ENCODE measurements at places on chromosomes 6 and 20.

DNA sequence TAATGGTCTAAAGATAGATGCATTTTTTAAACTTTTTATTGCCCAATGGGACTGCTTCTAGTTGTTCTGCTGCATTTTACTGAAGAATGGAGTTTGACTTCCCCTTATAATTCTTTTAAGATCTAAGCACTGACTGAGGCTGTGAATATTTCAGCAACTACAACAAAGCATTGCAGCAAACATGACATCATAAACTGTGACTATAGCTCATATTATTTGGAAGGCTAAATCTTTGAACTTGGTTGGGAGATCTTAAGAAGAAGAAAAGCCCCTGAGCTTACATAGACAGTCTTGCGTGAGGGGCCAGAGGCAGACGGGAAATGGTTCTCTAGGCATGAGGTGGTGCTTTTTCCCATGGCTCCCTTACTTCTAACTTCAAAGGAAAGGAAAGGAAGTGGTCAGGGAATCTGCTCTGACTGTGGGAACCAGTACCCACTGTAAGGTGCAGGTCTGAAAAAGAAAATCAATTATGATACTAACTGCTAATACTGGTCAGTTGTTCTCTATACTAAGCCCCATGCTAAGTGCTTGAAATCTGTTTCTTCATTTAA lies 14.8 kb downstream of the HEY2 start:
- no peak for DNase-seq

DNA sequence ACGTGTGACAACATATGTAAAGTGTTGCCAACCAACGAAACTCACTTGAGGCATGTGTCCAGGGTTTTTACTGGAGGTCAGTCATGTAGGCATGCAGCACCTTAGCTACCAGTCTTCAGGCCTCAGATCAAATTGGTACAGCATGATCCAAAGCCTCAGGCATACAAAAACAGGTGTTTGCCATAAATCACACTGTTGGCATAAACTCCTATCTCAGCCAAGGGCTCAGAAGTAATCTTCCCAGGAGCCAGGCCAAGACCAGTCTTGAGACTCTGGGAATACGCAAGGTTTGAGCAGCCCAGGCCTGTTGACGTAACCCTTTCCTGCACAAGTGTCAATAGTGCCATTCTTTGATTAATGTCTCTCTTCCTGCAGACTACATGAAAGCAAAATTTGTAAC lies 163.5 kb downstream of the PRL start:
- DNase-seq, result no peak

DNA sequence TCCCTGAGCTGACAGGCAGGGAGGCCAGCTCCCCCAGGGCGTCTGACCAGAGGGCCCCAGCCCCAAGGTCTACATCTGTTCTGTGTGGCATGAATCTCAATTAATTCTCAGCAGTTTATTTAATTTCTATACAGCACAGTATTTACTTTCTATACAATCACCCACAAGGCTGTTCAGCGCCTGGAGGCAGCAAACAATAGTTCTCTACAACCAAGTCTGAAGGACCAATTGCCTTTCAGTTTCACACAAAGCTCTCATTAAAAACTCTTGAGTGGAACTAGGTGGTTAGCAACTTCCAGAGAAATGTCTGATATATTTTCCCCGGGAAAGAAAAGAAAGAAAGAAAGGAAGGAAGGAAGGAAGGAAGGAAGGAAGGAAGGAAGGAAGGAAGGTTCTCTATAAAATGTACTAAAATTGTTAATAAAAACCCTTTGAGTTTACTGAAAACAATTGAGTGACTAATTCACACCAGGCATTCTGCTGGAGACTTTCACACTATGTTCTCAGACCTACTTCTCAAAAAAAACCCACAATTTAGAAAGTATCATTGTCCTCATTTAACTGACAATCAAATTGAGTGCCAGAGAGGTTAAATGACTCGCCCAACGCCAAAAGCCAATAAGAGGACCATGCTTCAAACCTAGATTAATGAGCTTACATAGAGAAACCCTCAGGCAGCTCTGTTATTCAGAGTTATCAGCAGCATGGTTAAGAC lies 62.5 kb downstream of the METTL24 start:
- DNase-seq, result no peak

DNA sequence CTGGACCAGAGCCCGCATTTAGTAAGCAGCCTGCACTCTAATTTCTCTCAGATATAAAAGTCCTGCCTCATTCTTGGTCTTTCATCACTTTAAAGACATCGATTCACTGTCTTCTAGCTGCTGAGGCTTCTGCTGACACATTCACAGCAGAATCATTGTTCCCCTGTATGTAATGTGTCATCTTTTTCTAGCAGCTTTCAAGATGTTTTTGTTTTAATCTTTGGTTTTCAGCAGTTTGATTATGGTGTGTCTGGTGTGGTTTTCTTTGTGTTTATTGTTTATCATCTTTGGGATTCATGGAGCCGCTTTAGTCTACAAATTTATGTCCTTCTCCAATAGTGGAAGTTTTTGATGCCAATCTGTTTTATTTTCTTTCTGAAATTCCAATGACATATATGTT lies 157.3 kb upstream of the STMND1 start:
- DNase-seq, result no peak

GRCh38 chr20:9117548-9117947 lies 48.7 kb downstream of the PLCB4 start:
- DNase-seq, result no peak

- DNase-seq, result no peak
Measured at GRCh38 chr20:64162239-64162910, 1.9 kb upstream of the MYT1 start.

GRCh38 chr6:43268782-43269272 lies 25.5 kb downstream of the TTBK1 start:
- no peak for DNase-seq

DNA sequence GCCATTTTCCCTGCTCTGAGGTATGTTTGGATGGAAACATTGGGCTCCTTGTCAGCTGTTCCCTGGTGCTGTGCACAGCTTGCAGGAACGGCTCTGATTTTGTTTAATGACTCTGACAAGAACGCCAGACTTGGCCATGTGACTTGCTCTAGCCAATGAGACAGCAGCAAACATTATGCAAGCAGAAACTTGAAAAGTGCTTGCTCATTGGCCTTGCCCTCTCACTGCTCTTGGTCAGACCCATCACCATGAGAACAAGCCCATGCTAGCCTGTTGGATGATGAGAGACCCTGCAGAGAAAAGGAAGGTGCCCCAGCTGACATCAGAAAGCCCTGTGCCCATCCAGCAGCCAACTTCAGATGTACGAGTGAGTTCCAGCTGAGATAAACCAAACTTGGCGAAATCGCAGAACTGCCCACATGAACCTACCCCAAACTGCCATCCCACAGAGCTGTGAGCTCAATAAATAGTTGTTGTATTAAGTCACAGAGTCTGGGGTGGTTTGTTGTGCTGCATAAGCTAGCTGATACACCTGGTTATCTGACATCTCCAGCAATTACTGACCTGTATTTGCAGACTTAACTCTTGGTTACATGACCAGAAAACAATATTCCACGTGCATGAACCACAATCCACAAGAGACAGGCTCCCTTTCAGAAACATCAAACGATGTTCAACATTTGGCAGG lies 96.9 kb downstream of the JPH2 start:
- peak; percentile 46 for DNase-seq

DNA sequence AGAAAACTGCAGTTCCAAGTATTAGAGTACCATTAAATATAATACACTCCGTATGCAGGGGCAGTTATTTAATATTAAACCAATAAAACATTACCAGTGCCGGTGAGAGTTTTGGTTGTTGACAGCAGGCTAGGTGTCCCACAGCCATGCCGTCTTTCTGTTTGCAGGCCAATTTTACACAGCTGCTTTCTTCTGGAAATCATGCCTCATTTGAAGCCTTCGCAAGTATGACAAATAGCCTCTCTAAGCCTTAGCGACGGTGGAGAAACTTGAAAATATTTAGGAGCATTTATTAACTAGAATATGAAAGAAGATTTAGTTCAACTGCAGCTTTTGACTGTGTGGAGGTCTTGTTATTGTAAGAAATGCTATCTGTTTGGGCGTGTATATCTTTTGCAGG lies 226.0 kb downstream of the BMP2 start:
- no peak for DNase-seq

- no peak for DNase-seq
Measured at GRCh38 chr6:14068133-14068532, 49.4 kb upstream of the CD83 start.

- no peak for DNase-seq
Measured at GRCh38 chr20:10288954-10289646, 70.5 kb downstream of the SNAP25 start.

DNA sequence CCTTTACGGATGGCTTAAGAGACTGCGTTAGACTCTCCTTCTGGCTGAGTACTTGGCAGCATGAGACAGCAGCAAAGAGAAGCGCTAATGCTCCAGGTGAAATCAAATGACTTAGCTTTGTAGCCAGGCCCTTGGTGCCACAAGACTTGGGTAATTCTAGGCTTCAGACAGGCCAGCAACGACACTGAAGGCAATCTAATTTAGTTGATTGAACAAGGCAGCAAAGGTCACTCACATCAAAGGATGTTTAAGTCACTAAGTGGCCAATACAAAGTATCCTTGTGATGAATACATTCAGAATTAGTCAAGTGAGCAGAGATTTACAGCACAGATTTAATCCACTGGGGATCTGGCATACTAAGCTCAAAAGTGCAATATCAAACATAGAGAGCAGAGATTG lies 113.2 kb downstream of the FAM83B start:
- DNase-seq, result no peak

DNA sequence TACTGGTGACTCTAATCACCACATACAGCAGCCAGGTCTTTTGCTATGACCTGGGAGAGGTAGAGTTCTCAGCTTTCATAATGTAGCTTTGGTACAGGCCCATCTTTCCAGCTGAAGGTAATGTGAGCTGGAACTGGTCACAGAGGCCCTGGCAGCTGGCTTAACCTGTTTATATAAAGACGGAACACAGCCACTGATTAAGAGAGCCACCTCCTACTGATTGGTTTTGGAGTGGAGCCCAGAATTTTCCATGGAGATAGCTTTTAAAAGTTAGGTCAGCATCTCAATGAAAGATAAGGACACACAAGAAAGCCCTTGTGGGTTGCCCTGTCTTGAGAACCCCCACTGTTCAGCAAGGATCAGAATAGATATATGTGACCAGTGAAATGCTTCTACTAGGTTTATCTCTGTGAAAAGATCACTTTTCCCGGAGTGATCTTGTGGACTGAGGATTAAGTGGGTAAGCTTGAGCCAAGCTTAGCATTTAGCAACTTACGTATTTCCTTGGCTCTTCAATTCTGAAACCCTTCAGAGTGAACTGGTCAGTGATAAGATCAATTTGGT lies 213.7 kb upstream of the CITED2 start:
- no peak for DNase-seq

DNA sequence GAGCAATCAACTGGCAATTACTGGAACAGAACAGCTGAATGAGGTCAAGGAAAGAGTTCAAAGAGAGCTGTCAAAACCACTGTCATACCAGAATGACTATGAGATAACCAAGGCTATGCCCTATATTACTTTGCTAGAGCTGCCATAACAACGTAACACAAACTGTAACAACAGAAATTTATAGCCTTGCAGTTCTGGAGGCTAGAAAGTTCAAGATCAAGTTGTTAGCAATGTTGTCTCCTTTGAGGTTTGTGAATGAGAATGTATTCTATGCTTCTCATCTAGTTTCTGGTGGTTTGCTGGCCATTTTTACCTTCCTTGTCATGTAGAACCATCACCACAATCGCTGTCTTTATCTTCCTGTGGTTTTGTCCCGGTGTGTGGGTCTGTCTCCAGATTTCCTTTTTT lies 1323.0 kb upstream of the GJE1 start:
- no peak for DNase-seq

DNA sequence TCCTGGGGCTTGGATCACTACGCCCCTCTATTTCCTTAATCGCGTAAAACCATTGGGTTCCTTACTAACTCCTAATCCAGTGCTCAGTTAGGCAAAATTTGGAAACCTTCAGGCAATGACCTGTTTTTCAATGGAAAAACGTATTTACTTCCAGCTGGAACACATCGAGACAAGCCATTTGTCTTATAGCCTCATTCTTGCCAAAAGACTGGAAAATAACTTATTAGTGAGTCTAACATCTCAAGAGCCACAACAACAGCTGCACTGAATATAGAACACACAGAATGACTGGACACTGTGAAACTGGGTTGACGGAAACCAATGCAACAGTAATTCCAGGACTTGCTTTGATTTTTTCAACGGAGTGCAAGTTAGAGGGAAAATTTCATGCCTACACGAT lies 125.2 kb upstream of the MAP3K7 start:
- DNase-seq, result no peak

DNA sequence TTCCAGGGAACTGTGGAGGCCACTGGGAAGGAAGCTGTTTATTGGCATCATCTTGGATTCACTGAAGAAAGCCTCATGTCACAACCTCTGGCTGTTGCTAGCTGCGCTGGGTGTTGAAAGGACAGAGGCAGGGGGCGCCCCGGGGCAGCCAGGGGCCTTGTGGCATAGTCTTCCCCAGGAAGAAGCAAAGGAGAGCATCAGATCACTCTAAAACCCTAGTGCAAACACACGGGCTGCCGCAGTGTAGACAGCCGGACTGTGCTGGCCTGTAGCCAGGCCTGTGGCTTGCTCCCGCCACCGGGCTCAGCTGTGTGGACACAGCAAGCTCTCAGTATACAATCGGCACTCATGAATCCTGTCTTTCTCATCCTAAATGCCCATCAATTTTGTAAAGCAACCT lies 23.8 kb upstream of the SMOC2 start:
- no peak for DNase-seq

- DNase-seq, result no peak
Measured at GRCh38 chr6:34573567-34574183, 17.5 kb upstream of the SPDEF start.

DNA sequence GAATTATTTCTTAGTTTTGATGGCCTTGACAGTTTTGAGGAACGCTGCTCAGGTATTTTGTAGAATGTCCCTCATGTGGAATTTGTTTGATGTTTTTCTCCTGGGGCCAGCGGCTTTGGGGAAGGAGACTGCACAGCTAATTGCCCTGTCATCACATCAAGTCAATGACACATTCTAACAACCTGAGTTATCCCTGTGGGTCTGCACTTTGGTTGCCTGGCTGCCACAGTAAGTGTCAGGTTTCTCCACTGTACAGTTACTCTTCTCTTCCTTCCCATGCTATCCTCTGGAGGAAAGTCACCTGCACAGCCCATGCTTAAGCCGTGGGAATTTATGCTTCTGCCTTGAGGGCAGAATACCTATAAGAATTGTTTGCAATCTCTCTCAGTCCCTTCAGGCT lies 1.4 kb upstream of the TREML4 start:
- DNase-seq, result no peak

GRCh38 chr6:14016935-14017625 lies 92.3 kb downstream of the RNF182 start:
- no peak for DNase-seq

Measured in activated naive CD4-positive, alpha-beta T cell treated with anti-CD3 and anti-CD28 coated beads for 36 hours (primary cell).